ENCODE measurements at places on chromosomes 16 and 17. TPM values are rescaled to one million over a fixed set of nuclear protein-coding genes. Genes with fewer than 3 reads are reported as not detected.

Gene CCT6B
- 1.7 TPM for polyA plus RNA-seq

GRCh38 chr16:4067262-4068001 is 48.8 kb downstream of the ADCY9 start:
- no peak for DNase-seq

DNA sequence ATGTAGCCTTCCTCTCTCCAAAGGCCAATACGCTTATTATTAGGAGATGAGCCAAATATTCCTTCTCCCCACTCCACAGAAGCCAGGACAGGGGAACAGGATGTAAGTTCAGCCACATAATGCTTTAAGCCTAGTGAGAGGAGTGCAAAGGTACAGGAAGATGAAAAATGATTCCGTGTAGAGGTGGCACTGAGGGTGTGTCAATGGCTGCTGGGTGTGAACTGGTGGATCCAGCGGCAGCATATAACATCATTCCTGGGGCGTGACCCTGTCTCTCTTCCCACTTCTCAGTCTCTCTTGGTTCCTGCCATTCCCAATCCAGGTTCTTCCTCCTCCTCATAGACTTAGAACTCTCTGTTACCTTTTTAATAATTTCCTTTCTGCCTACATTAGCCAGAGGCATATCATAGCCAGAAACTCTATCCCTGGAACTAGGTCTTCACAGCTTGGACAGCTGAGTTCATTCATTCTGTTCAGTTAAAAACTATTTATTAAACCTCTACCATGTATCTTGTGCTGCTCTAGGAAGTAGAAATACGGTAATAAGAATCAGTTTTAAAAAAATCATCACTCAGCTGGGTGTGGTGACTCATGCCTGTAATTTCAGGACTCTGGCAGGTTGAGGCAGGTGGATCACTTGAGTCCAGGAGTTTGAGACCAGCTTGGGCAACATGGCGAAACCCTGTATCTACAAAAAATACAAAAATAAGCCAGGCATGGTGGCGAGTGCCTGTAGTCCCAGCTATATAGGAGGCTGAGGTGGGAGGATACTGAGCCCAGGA is 58.0 kb upstream of the FAM20A start:
- DNase-seq, result no peak

DNA sequence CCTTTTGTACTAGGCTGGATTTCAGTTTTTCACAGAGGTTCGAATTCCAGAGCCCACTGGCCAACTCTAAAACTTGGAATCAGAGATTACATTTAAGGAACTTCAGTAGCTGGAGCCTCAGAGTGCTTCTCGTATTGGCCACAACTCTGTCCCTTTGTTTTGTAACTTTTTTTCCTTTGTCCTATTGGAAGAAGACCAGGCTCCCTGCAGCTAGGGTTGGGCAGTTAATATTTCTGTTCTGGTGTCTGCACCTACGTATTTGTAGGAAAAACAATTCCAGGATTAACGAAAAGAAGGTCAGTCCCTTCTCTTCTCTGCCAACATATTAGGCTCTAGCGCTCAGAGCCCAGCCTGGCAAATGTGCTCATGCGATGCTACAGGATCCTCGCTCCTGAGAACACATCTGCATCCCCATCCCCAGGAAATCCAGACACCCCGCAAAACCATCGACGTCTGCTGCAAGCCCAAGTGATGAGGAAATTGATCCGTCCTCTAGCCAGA is 1.9 kb downstream of the CDH11 start:
- DNase-seq, result peak; percentile 54

GRCh38 chr16:24174504-24174903 is 81.6 kb upstream of the CACNG3 start:
- no peak for DNase-seq

GRCh38 chr17:77208856-77209255 is 68.1 kb downstream of the SEC14L1 start:
- no peak for DNase-seq

- no peak for DNase-seq
Observed at GRCh38 chr17:80855948-80856862, 135.4 kb upstream of the CHMP6 start.

DNA sequence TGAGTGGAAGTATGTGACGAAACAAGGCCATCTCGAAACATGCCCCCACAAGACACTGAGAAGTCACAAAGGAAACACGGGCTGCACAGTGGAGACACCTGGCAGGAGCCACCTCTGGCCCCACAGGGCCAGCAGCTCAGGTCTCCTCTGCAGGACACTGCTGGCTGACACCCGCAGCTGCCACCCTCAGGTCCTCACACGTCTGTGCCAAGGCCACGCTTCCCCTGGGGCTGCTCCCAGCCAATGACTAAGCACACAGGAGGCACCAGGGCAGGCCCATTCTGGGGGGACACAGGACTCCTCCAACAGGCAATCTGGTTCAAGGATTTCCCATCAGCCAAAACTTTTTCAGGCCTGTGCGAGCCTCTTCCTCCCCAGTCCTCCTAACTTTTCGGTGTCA is 36.4 kb downstream of the MBTPS1 start:
- no peak for DNase-seq

DNA sequence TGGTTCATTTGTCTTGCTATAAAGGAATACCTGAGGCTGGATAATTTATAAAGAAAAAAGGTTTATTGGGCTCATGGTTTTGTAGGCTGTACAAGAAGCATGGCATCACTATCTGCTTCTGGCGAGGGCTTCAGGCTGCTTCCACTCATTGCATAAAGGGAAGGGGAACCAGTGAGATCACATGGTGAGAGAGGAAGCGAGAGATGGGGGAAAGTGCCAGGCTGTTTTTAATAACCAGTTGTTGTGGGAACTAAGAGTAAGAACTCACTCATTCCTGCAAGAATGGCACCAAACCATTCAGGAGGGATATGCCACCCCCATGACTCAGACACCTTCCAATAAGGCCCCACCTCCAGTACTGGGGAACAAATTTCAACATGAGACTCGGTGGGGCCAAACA is 24.3 kb downstream of the SPECC1 start:
- DNase-seq, result no peak

- no peak for DNase-seq
Observed at GRCh38 chr17:58320570-58321323, 7.8 kb downstream of the TSPOAP1 start.

GRCh38 chr17:13502263-13502662 is 99.5 kb downstream of the HS3ST3A1 start:
- DNase-seq, result no peak

All from hindlimb muscle (tissue), 1 donor.